NCI-H69 (cell line): ENCODE measurements at places on chromosomes 5 and 9.

DNA sequence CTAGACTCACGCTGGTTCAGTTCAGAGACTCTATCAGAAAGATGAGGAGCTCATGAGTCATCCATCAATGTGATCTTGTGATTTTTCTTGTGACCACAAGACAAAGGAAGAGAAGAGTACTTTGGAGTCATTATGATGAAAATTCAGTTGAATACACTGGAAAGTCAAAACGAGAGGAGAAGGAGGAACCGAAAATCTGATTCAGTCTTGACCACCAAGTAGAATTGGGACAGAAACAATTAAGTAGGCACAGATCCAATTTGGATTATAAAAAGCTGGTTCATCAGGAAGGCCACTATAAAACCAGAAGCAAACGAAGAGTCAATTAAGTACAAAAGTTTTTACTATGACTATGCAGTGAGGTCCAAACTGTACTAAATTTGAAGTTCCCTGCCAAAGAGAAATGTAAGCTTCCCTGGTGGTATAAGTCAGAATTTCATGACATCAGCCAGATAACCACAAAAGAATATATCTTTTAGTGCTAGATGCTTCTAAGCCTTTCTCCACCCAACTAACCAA is 90.9 kb downstream of the THBS4 start:
- no peak for DNase-seq

GRCh38 chr5:176157656-176158055 is 80.6 kb upstream of the SIMC1 start:
- no peak for DNase-seq

GRCh38 chr9:129750013-129750638 is 2.7 kb downstream of the PTGES start:
- DNase-seq, result no peak

GRCh38 chr5:80309871-80310665 is 9.7 kb upstream of the SPZ1 start:
- no peak for DNase-seq

DNA sequence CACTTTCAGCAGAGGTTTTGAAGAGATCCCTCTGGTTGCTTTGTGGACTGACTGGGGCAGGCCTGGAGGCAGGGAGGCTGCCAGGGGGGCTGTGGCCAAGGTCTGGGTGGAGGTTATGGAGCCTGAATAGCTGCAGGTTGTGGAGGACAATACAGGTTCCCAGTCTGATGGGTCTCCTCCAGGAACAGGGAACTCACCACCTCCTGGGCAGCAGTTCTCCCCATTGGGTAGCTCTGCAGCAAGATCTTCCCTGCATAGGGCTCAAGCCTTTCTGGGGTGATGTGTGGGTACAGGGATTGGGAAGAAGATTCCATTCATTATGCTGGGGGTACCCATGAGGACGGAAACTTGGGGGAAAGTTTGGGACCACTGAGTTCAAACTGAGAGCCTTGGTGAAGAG is 6.8 kb downstream of the AQP3 start:
- no peak for DNase-seq

DNA sequence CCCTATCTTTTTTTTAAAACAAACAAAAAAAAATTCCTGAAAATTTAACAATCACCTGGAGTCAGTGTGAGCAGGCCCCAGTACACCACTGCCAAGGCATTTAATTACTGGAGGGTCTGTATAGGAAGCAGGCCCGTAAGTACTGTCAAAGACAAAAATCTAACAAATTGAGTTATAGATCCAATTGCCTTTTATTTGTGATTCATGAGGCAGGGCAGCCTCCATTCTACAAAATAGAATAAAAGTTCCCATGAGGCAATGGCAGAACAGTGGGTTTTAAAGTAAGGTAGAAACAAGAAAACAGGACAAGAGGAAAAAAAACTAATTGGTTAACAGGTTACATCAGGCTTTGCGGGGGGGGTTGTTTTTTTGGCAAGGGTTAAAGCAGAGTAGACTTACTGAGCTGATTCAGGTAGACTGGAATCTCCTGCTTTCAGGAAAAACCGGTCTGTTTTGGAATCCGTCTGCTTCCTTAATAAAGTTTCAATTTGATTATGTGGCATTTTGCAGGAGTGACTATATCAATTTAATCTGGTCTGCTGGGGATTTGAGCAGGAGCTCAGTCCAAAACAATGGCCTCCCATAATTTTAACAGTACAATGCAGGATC is 48.9 kb downstream of the AUH start:
- DNase-seq, result no peak

- DNase-seq, result peak; percentile 99
Measured at GRCh38 chr9:15182101-15182551, 124.9 kb downstream of the TTC39B start.

GRCh38 chr5:100855937-100856430 is 47.1 kb downstream of the ST8SIA4 start:
- DNase-seq, result no peak

GRCh38 chr5:57784121-57784520 is 301.5 kb upstream of the ACTBL2 start:
- DNase-seq, result no peak

GRCh38 chr9:83649080-83649479 is 26.1 kb downstream of the IDNK start:
- peak; percentile 77 for DNase-seq

- peak; percentile 77 for DNase-seq
Measured at GRCh38 chr5:108521841-108522506, 140.1 kb upstream of the FBXL17 start.

DNA sequence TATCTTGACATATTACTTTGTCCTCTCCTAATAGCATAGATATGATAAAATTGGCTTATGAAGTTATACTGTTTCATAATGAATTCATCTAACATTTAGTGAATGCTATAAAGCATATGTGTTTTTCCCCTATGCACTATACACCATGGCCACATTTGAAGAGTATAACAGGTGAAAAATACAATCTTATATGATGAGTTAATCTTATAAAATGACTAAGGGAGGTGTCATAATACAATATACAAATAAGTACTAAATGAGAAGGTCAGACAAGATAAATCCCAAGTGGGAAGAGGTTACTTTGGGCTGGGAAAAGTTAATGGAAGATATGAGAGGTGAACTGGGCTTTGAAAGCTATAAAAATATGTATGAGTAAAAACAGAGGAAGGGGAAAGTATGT is 174.4 kb downstream of the PCSK1 start:
- no peak for DNase-seq

- no peak for DNase-seq
Measured at GRCh38 chr5:178078197-178079010, 34.9 kb upstream of the N4BP3 start.

GRCh38 chr5:160166973-160167623 is 47.8 kb upstream of the PWWP2A start:
- DNase-seq, result no peak

GRCh38 chr9:129455151-129455995 is 165.5 kb downstream of the C9orf50 start:
- DNase-seq, result peak; percentile 74

DNA sequence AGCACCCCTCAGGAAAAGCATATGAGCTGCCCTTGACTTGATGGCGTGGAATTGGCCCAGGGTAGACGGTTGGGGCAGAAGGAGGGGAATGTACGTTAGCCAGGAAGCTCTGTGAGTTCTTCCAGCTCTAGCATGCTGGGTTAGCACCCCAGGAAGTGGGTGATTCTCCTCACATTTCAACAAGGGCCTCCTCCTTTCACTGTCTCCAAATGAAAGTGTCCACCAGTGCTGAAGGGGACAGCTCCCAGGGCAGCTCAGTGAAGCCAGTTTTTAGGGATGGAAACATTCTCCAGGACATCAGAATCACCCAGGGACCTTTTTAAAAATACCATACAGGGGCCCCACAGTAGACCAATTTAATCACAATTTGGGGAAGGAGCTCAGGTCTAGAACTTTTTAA is 17.2 kb upstream of the AFAP1L1 start:
- no peak for DNase-seq

DNA sequence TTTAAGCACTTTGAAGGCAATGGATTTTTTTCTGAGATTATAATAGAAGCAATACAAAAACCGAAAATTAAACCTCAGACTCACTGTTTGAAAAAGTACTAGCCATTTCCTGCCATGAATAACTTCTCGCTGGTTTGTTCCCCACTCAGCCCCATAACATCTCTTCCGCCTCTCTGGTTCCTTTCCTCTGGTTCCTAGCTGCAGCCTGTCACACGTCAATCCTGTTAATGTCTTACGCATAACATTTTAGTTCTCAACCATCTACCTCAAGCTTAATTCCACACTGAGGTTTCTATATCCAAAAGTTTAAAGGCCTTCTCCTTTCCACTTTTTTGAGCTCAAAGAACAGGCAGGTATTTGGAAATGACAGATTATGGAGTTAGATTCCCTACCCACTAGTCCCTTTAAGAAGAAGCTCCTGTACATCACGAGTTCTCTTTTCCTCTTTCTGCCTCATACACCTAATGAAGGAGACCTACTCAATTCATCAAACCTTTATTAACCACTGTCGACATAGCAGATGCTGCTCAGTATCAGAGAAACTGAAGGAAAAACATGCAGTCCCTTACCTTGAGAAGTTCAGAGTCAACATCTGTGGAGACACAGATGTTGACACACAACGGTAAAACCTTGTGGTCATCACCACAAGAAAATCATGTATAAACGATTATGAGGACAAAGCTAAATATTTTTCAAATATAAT is 243.0 kb upstream of the PTGER4 start:
- DNase-seq, result no peak

DNA sequence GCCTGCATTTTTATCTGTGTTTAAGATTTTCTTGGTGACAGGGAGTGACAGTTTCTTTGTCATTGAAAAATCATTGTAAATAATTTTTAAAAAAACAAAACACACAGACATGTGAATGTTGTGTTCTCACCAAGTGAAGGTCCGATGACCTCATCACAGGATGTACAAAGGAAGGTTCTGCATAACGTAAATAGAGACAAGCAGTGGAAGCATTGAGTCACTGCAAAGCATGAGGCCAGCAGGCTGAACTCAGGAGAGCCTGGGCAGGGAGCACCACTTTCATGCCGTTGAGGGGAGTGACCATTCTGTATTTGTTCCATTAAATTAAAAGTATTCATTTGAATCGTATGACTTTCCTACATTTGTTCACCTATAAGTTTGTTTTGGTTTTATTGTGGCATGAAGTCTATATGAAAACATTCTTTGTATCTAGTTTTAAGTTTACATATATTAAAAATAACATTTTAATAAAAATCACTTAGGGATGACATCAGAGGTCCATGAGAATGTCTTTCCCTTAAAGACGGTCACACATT is 70.4 kb upstream of the TLE1 start:
- peak; percentile 13 for DNase-seq

GRCh38 chr9:77475641-77476473 is 172.3 kb downstream of the GNA14 start:
- peak; percentile 61 for DNase-seq

DNA sequence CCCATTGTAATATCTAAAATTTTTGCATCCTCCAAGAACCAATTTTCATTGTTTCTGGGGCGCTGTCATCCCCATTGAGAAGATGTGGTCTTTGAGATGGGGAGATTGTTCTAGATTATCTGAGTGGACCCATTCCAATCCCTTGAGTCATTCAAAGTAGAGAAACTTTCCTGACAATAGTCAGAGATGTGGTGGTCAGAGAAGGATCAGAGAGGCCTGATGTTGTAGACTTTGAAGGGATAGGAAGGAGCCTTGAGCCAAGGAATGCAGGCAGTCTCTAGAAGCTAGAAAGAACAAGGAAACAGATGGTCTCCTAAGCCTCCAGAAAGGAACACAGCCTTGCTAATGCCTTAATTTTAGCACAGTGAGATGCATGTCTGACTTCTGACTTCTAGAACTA is 80.4 kb downstream of the TEK start:
- no peak for DNase-seq

DNA sequence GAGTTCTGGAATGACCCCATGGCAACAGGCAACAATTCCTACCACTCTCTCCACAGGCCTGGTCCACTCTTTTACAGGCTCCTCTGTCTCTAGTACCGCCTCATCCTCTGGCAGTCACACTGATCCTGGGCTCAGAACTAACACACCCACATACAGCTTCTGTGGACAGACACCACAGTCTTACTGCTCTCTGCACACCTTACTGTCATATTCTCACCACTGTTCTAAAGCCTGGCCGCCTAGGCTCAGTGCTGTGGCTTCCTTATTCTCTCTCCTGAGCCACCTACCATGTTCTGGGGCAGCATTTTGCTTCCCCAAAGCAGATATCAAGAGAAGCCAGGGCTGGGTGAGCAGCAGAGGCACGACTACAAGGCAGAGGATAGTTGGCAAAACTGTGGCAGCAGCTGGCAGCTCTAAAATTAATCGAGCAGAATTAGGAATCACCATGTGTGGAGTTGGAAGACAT is 14.8 kb downstream of the REEP5 start:
- DNase-seq, result no peak

DNA sequence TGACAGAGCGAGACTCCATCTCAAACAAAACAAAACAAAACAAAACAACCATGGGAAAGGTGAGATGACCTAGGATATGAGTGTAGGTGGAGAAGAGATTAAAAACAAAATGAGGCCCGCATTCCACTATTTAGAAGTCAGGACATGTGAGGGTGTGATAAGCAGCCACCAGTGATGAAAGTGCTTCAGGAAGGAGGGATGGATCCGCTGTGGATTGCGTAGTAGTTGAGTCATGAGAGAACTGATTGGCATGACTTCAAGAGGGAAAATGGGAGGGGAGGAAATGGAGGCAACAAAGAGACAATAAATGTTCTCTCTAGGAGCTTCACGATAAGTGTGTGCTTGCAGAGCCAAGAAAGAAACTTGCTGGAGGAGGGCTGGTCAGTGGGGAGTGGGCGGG is 367.6 kb downstream of the ARL15 start:
- no peak for DNase-seq

DNA sequence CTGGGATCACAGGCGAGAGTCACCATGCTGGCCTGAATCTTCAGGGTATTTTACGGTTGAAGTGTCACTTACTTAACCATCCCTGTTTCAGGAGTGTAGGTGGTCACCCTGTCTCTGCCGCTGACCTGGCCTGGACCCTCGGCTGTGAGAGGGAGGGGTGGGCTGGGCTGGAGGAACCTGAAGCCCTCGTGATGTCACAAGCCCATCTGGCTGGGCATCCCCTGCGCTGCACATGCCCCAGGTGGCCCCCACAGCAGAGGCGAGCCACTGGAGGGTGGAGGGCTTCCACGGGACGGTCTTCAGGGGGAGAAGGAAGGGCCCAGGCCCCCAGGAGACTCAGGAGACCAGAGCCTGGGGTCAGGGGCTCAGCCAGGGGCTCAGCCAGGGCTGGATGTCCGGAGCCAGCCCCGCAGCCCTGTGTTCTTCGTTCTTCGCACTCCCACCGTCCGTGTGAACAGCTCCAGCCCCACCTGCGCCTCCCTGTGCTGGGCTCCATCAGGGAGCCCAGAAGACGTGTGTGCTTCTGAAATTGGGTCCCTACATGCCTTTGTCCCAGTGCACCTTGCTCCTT is 7.6 kb upstream of the AHRR start:
- no peak for DNase-seq

DNA sequence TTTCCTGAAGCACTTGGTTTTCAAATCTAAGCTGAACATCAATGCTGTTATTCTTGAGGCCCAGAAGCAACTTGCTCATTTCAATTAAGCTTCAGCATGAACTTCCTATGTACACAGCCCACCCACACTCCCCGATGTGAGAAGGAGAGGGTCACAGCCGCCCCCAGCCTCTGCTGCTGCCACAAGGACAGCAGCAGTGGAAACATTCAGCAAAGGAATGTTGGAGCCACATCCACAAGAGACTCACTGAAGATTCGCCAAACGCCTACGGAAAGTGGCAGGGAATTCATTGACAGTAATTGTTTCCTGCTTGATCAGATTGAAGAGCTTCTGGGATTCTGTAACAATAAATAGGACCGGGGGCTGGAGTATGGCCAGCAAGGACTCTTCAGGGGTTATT is 2.9 kb downstream of the TGFBI start:
- DNase-seq, result no peak
